ENCODE measurements at places on chromosomes 5 and 9. TPM values are rescaled to one million over a fixed set of nuclear protein-coding genes. Genes with fewer than 3 reads are reported as not detected.

The SLC6A19 gene
- not detected for total RNA-seq

The TUBB4B gene
- 287 TPM for total RNA-seq

The EMB gene
- 19.6 TPM for total RNA-seq

The PKD2L2 gene
- total RNA-seq: not detected

The FOXD4 gene
- total RNA-seq: 0.37 TPM

The TMEFF1 gene
- total RNA-seq: 0.45 TPM

The SLC6A18 gene
- not detected for total RNA-seq

The IFNA2 gene
- not detected for total RNA-seq
